AG10803 (cell line): ENCODE measurements at places on chromosomes 2 and 18.

DNA sequence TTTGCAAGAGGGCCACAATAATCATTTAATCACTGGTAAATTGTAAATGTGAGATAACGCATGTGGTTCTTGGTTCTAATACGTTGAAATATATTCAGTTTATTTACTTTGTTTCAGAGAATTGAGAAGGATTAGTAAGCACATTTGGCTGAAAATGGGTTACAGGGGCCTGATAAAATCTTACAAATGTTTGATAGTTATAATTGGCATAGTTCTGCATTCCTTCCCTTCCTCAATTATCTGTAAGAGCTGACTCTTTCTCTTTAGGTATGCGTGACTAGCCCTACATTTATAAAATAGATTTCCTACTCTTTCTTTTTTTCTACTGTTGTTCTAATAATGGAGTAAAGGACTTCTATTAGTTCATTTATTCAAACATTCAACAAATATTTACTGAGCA is 685.2 kb downstream of the NUP35 start:
- DNase-seq, result no peak

GRCh38 chr18:66264130-66264529 is 339.8 kb downstream of the CDH19 start:
- DNase-seq, result no peak

DNA sequence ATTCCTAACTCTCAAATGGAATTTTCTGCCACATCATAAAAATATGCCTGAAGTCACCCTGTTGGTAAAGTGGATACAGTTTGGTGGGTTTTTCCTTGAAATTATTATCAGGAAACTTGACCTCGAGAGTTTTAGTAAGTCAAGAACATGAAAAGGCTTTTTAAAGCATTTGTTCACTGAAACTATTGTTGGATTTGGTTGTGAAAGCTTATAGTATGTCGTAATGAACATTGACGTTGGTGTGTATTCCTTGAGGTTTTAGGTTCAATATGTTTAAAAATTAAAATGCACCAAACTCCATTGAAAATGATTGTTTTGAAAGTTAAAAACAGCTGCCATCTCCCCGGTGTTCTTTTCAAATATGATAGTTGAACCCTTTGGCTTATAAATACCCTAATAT is 30.8 kb downstream of the AOX1 start:
- peak; percentile 59 for DNase-seq

DNA sequence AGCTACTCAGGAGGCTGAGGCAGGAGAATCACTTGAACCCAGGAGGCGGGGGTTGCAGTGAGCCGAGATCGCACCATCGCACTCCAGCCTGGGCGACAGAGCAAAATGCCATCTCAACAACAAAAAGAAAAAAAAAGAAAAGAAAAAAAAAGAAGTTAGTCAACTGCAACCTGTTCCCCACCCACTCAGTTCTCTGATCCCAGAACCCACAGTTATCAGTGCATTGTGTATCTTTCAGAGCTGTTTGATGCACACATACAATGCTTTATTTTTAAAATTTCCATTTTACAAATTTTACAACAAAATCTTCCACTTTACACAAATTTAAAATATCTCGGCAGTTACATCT is 14.0 kb downstream of the RNU2-63P start:
- no peak for DNase-seq

DNA sequence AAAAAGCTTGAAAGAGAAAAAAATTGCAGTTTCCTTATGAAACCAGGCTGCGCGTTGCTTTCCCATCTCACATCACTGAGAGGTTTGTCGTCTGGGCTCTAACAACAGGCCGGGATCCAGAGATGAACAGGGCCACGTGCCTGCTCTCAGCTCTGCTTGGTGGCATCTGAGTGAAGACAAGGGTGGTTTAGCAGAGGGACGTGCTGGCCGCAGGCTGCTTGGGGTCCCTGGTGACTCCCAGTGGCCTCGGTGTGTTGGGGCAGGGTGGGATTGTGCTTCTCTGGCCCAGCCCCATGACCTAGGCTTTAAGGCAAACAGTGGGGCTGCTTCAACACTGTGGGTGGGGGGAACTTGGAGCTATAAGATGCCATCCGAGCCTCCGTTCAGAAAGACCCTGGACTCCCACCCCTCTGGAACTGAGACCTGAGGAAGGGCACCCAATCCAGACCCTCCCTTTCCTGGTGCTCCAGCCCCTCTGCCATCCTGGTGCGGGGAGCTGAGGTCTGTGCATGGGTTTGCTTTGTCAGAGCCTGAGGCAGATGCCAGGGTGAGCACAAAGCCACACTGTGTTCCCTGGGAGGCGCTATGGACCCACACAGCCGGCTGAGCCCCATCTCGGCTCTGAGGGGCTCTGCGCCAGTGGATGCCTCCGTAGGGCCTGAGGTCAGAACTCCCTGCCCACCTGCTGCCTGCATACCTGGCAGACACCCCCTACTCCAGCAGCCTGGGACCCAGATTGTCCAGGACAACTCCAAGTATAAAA is 18.4 kb upstream of the HPCAL1 start:
- no peak for DNase-seq

DNA sequence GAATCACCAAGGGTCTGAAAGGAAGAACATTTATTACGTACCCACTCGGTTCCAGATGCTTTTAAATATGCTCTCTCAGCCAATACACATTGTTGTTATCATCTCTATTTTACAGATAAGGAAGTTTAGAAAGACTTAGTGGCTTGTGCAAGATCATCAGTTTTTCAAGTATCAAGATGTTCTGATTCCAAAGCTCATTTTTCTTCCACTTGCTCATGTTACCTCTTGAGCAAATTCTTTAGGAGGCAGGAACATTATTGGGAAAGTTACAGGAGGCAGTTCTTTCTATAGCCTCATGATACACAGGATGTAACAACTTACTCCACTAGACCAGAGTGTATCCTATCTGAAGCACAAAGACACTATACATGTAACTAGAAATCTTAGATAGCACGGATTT is 65.0 kb upstream of the MMADHC start:
- no peak for DNase-seq

DNA sequence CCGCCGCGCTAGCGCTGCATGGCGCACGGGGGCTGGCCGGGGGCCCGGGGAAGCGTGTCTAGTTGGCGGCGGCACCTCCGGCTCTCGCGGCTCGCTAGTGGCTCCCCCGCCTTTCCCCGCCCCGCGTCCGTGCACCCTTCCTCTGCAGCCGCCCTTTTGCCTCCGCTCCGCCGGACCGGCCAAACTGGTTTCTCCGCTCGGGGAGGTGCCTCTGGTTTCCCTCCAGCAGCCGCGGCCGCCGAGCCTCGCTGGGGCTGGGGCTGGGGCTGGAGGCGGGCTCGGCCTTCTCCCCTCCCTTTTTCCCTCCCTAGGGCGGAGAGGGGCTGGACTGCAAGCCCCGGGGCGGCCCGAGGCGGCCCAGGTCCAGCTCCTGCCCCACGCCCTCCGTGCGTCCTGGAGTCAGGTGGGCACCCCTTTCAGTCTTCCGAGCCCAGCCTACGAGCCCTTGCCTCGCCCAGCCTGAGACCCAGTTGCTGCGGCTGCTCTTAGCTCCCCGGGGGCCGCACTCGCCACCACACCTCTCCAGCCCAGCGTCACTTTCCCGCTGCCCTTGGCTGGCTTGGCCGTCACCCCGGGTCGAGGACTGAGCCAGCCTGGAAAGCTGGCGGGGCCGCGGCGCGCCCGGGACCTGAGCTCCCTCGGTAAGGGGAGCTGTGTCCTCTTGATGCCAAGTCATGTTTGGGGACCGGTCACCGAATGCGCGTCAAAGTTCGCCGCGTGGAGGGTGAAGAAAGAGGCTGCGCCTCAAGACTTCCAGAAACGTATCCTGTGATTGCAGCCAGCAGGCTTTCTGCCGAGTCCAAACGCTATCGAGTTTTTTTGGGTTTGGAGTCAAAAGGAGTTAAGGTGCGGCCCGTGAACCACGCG is at the start of gene ATP8B1:
Gene ATP8B1 (minus strand): TSS at position 213 of the 867 bp plus-strand sequence. CDS start 71,508 bp downstream, outside the sequence.
- DNase-seq, result peak; percentile 77

DNA sequence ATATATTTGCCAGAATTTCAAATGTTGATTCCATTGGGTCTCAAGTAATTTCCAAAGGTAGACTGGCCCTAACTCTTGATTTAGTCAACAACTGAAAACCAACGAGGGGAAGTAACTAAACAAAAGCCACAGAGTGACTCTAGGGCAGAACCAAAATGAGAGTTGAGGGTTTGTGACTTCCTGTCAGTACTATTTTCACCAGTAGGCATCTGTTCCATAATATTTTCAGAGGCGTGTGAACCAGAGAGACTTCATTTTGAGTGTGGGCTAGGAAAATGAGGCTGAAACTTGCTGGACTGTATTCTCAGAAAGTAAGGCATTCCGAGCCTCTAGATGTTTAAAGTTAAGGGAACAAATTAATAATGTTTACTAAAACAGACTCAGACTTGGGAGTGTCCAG is 70.6 kb downstream of the GDF7 start:
- DNase-seq, result no peak

GRCh38 chr18:79878741-79879378 is 72.6 kb downstream of the SLC66A2 start:
- DNase-seq, result no peak

DNA sequence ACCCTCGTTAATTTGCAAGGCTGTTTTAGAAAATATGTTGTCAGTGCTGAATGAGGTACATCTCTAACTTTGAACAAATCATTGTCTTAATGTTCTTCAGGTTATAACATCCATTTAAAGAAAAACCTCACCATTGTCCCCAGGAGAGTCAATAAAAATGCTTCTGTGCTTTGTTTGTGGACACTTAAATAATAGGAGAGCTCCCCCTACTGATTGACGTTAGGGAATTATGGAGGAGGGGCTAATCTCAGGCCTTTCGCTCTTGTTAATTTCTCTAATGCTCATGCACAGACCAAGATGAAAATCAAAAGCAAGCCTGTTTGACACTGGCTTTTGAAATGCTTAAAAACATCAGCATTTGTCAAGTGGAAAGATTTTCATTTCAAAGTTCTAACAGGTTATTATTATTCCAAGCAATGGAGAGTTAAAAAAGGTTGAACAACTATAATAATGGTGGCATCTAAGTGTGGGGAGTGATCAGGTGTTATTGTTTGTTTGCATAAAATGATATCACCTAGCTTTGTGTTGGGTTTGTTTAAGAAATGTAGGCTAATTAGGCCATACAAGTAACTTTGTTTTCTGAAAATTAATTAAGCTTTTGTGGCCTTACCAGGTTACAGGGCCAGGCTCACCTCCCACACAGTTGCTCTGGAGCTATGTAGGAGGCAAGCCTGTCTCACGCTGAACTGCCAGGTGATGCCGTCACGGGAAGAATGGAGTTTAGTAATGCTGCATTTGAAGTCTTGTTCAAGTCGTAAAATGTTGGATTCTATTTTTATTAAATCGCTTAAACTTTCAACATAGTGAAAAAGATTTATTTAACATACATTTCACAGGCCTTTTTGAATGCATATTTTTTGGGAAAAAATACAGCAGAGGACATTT is 51.7 kb upstream of the SMIM21 start:
- DNase-seq, result peak; percentile 67

- DNase-seq, result no peak
Observed at GRCh38 chr18:76882146-76882545, 59.8 kb downstream of the ZNF236 start.

DNA sequence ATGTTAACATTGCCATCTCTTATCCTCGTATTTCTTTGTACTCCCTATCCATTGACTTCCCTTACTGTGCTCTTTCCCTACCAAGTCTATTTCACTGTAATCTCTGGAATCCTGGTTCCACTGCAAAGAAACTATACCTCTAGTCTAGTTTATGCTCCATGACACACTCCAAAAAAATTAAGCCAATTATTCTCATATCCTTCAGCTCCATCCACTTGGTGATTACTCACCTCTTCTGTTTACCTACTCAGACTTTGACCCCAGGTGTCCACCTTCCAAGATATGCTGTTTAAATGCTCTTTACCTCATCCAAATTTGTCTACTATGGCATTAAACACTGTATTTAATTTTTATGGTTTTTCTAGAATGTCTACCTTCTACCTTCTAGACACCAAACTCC is 137.9 kb downstream of the ATAD2B start:
- DNase-seq, result no peak

DNA sequence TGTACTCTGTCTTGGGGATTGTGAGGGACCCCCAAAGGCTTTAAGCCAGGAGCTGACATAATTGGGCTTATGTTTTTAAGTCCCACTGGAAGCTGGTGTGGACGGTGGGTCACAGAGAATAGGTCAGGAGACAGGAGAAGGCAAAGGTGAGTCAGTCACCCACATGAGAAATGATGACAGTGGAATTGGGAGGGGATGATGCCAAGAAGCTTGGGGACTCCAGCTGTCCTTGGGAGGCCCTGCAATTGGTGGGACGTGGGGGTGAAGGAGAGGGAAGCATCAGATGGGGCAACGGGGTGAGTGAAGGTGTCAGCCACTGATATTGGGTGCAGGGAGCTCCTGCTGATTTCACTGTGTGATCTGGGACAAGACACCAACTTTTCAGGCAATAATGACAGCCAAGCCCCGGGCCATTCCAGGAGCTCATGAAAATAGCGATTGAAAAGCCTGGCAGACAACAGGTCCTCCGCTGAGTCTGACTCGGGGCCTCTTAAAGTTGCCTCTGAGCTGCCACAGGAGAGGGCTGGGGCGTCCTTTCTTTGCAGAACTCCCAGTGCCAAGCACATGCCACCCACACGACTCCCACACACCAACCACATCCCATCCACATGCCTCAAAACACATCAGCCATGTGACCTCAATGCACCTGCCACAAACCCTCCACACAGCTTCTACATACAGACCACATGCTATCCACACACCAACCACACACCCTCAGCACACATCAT is 13.4 kb downstream of the TNS1 start:
- DNase-seq, result no peak

DNA sequence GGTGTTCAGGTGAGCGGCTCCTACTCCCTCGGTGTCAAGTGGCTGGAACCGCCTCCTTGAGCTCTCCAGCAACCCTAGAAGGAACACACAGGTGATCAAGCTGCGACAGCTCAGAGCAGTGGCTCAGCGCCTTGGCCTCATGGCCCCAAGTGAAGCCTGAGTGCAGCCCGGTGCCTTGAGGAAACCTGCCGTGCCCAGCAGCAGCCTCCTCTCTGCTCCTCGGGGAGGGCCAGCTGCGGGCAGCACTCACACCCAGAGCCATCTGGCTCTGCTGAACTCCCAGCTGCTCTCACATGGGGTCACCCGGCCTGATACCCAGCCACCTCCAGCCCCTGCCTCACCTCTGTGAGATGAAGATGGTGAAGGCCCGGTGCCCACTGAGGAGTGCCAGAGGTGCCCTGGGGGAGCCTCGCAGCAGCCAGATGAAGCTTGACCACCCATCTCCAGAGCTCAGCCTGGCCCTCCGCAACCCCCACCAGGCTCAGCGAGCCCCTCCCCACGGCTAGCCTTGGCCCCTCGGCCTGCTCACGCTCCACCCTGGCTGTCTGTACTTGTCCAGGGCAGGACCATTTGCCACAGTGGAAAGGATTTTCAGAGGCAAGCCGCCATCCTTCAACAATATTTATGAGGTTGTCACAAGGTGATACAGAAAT is 70.6 kb upstream of the RAB6C start:
- no peak for DNase-seq

GRCh38 chr2:43051338-43051737 is 175.1 kb downstream of the ZFP36L2 start:
- DNase-seq, result no peak

- DNase-seq, result no peak
Observed at GRCh38 chr2:9143264-9143815, 63.3 kb upstream of the ASAP2 start.

- DNase-seq, result no peak
Observed at GRCh38 chr2:182608181-182608845, 107.7 kb upstream of the DNAJC10 start.

GRCh38 chr2:71613403-71613952 is 160.1 kb downstream of the DYSF start:
- no peak for DNase-seq
